Inflammatory macrophage treated with lipopolysaccharide for 4 hours (primary cell): ENCODE measurements at places on chromosomes 4 and X.

DNA sequence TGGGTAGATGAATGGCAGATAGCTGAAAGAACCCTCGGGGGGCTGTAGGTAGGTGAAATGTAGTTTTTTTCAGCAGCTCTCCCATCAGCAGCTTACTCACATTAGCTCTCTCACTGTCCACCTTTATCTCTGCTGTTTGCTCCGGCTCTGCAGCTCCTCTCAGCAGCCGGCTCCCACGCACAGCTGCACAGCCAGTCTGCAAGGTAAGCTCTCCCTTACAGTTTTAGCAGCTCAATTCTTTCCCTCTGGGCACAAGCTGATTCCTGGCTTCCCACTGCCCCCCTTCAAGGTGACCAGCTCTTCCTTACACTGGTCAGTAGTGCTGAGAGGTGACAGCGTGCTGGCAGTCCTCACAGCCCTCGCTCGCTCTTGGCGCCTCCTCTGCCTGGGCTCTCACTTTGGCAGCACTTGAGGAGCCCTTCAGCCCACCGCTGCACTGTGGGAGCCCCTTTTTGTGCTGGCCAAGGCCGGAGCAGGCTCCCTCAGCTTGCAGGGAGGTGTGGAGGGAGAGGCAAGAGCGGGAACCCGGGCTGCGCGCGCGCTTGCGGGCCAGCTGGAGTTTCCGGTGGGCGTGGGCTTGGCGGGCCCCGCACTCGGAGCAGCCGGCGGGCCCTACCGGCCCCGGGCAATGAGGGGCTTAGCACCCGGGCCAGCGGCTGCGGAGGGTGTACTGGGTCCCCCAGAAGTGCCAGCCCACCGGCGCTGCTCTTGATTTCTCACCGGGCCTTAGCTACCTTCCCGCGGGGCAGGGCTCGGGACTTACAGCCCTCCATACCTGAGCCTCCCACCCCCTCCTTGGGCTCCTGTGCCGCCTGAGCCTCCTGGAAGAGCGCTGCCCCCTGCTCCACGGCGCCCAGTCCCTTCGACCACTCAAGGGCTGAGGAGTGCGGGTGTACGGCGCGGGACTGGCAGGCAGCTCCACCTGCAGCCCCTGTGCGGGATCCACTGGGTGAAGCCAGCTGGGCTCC lies 393.6 kb downstream of the CENPC start:
- no peak for DNase-seq

DNA sequence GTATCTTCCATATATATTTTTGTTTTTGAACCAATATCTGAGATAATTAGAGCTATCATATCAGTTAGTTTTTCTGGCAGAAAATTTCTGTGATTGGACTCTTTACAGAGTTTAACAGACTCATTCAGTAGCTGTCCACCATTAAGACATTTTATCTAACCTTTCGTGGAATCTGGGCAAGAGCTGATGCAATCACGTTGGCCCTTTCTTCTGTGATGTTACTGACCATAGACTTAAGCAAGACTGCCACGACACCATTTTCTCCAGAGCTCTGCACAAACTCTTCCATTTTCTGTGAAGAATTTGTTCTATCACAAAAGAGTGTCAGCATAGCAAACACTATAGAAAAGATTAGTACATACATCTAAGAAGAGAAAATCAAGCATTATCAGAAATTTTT lies 41.8 kb upstream of the UGT2B15 start:
- no peak for DNase-seq

DNA sequence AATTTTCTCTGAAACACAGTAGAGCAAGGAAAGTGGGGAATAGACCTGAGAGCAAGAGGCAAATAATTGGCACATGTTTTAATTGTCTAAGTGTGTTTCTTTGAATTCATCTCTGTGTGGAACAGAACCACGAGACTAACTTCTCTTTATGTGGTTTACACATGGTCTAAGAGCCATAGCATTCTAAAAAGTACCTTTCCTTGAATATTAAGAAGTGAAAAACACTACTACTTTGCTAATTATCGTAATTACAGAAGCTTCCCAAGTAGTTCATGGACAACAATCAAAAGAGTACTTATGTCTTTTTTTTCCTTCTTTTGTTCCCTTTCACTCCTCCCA lies 2.9 kb upstream of the CYBB start:
- no peak for DNase-seq

- DNase-seq: no peak
Observed at GRCh38 chrX:17644001-17644400, 93.3 kb upstream of the SCML1 start.

DNA sequence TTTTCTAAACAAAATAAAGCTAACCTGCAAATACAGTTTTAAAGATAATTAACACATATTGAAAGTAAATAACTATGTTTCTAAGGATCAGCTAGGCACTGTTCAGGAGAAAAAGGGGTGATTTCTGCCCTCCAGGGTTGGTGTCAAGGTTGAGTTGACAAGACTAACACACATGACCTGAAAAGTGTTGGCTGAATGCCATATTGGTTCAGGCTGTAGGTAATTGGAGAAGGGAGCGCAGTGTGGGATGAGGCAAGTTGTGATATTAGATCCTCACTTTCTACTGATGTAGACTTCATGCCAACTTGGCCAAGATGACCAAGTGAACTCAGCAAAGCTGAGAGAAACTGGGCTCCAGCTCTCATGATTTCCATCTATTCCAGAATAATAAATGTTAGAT lies 42.2 kb downstream of the PPM1K start:
- DNase-seq: no peak

DNA sequence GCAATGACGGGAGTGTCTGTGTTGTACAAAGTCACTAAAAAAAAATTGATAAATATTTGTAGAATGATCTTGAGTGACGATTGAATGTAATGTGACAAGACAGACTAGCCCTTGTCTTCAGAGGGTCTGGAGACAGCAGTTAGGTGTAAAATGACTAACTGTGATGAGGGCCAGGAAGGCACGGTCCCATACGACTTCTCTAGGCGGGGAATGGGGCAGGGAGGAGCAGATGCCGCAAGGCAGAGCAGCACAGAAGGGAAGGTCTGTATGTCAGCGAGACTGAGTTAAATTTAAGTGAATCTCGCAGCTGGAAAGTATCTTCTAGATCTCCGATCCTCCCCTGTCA lies 405 bp downstream of the CENPE start:
- peak; percentile 3 for DNase-seq

GRCh38 chr4:95325665-95326064 lies 223.1 kb downstream of the UNC5C start:
- DNase-seq: no peak

- DNase-seq: no peak
Observed at GRCh38 chr4:17347445-17347844, 164.4 kb downstream of the QDPR start.

DNA sequence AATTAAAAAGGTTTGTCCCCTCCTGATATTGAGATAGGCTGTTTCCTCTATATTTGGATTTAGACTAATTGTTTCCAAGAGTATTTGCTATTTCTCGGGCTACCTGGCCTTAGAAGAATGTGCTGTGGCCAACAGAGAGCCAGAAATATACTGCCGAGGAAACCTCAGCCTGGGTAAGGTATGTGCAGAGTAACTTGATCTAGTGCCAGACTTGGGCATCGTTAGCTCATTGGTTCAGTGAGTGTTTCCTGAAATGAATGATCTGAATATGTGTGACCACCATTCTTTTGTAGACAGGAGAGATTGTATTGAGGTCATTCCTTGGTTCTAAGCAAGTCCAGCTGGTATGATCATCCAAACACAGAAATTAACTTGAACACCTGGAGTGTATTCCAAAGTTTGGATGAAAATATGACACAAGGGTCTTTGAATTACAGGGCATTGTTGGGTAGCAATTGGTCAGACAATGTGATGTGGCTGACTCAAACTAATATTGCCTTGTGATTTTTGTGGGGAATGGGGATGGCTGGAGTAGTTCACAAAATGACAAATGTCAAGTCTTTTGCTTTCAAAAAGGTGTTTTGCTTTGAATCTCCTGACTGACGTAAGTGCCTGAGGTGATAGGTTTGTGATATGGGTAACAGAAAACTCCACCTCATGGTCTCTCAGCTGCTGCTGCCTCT lies 100.2 kb upstream of the CXCL13 start:
- no peak for DNase-seq

GRCh38 chrX:16633754-16634153 lies 16.2 kb upstream of the S100G start:
- no peak for DNase-seq

GRCh38 chr4:1753697-1754311 lies 32.5 kb downstream of the TACC3 start:
- DNase-seq: no peak

DNA sequence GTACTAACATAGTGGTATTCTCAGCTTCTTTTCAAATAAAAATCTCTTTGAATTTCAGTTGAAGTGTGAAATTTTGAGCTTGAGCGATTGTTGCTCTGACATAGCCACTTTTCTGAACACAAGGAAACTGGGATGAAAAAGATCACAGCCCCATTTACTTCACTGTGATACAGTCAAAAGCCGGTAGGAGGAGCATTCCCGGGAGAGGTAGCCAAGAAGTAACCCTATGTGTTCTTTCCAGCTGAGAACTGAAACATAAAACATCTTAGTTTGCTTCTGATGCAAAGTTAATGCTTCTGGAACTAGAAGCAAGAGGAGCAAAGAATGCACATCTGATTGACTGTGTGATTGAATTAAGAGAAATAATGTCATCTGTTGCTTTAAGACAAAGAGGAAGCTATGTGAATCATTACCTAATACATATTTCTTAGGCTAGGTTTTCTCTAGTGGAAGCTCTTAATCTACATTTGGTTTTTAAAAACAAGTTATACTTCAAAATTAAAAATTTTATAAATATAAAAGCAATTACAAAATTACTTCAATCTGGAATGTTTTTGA lies 88.3 kb upstream of the UNC5C start:
- peak; percentile 11 for DNase-seq

GRCh38 chrX:138929926-138930582 lies 218.5 kb upstream of the FGF13 start:
- no peak for DNase-seq

DNA sequence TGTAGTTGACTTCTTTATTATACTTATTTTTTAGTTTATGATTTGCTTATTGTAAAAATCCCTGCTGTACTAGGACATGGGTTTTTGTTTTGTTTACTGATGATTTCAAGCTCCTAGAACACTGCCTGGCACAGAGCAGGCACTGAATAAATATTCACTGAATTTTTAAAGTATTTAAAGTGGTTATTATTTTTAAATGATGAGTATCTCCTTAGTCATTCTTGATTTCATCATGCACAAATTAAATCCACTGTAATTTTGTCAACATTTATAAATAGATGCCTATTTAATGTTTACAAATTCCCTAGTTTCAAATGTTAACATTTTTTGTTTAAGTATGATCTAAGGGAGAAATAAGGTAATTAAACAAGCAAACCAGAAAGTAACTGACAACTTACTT lies 367.9 kb upstream of the SLIT2 start:
- DNase-seq: no peak

- peak; percentile 22 for DNase-seq
Observed at GRCh38 chr4:55303760-55304165, 42.3 kb upstream of the SRD5A3 start.

DNA sequence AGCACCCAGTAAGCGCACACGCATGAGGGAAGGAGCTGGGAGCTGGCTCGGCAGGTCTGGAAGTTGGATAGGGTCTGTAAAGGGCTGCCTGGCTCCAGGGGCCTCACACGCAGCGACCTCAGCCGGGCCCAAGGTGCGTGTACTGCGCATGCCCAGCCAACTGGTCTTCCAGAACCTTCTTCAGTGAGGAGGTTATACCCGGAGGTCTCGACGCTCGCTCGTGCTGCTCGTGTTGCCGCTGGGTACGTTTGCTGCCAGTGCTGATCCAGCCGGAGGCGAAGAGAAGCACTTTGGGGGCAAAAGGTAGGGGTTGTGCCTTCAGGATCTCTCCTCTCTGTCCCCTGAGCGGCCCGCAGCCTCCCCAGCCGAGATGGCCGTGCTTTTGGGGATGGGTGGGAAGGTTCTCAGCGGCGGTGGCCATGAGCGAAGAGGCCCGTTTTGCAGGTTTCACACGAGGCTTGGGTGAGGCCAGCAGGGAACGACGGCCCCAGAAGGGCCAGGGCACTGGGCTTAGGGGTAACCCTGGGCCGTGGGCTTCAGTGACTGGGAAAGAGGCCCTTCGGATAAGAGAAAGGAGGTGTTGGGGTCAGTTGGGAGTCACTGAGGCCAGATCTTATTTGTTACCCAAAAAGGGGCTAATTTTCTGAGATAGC lies 3.8 kb upstream of the CXCL9 start:
- DNase-seq: no peak

GRCh38 chrX:68061206-68061535 lies 372.1 kb downstream of the OPHN1 start:
- DNase-seq: no peak

DNA sequence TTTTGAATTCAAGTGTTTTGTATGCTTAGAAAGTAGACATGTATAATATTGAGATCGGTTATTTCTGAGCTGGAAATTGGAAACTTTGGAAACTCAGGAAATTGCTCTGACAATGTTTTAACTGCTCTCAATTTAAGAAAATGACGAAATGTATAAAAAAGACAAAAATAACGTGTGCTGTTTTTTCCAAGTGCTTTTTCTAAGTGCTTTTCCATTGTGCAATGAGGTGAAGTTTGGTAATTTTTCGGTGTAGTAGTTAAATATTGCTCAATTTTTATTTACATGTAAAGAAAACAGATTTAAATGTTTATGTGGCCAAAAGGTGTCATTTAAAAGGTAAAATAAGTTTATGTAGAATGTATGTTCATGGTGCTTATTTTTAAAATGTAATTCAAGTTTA lies 39.4 kb upstream of the RHOH start:
- peak; percentile 76 for DNase-seq

GRCh38 chr4:180150818-180151217 lies 2092.4 kb upstream of the TENM3 start:
- peak; percentile 18 for DNase-seq

- no peak for DNase-seq
Observed at GRCh38 chrX:46703980-46704379, 54.9 kb downstream of the SLC9A7 start.
